ENCODE measurements at places on chromosomes 3 and 15. TPM values are rescaled to one million over a fixed set of nuclear protein-coding genes. Genes with fewer than 3 reads are reported as not detected.

Gene WDR72
- total RNA-seq = not detected

Gene WNT5A
- total RNA-seq = not detected

Gene LINGO1
- not detected for total RNA-seq

Gene HDC
- 0.19 TPM for total RNA-seq

Gene CAMP
- total RNA-seq = not detected

Gene GOLGA6B
- total RNA-seq = not detected

Gene EHD4
- total RNA-seq = 25.8 TPM

Gene ANKUB1
- not detected for total RNA-seq

Gene DAG1
- total RNA-seq = 17.8 TPM

Gene ADAMTS7
- total RNA-seq = 0.23 TPM

Gene KCNMB3
- 0.23 TPM for total RNA-seq

Gene MAN2C1
- total RNA-seq = 139 TPM

Gene COL6A5
- total RNA-seq = not detected

Gene TMED3
- 55.5 TPM for total RNA-seq

Gene TMEM45A
- 1.9 TPM for total RNA-seq

Gene OXTR
- 0.73 TPM for total RNA-seq

Gene SEC22A
- total RNA-seq = 19.1 TPM

Gene NANOGP8
- total RNA-seq = not detected

Gene ZNF80
- total RNA-seq = 1.6 TPM

Gene ARL14
- not detected for total RNA-seq

Gene POPDC2
- total RNA-seq = 2.6 TPM

Gene DOCK3
- total RNA-seq = 2.5 TPM

Gene CGNL1
- total RNA-seq = not detected

Gene TPRG1
- 19.1 TPM for total RNA-seq

Gene SUCLG2
- total RNA-seq = 62.7 TPM

Gene P2RY14
- 1.0 TPM for total RNA-seq

Gene CCDC32
- total RNA-seq = 29.4 TPM

Gene ADAMTS17
- 1.6 TPM for total RNA-seq

Gene MKRN3
- total RNA-seq = 1.1 TPM

Gene KBTBD12
- not detected for total RNA-seq

Gene TLR9
- 0.23 TPM for total RNA-seq

Gene CCPG1
- 11.3 TPM for total RNA-seq

Gene TUSC7
- not detected for total RNA-seq

Gene TF
- 0.02 TPM for total RNA-seq

Gene VGLL3
- not detected for total RNA-seq

Gene CHST13
- not detected for total RNA-seq

Gene TM4SF18
- total RNA-seq = not detected

Gene DNAH1
- 4.5 TPM for total RNA-seq

Gene LRTM1
- not detected for total RNA-seq

Gene EXOG
- 16.7 TPM for total RNA-seq

Gene ANKRD34C
- not detected for total RNA-seq

Gene LOXL1
- total RNA-seq = 1.4 TPM

Gene DUOXA2
- not detected for total RNA-seq

Gene SPATA12
- total RNA-seq = not detected

Gene SYNPR
- total RNA-seq = not detected

Gene FGF7
- not detected for total RNA-seq
